Stimulated activated CD4-positive, alpha-beta T cell treated with anti-CD3 and anti-CD28 coated beads, Interleukin-4, amount 100 ng/mL, for 48 hours (primary cell): ENCODE measurements at places on chromosomes 3 and 15.

GRCh38 chr3:65732051-65732935 lies 306.4 kb downstream of the MAGI1 start:
- no peak for DNase-seq

DNA sequence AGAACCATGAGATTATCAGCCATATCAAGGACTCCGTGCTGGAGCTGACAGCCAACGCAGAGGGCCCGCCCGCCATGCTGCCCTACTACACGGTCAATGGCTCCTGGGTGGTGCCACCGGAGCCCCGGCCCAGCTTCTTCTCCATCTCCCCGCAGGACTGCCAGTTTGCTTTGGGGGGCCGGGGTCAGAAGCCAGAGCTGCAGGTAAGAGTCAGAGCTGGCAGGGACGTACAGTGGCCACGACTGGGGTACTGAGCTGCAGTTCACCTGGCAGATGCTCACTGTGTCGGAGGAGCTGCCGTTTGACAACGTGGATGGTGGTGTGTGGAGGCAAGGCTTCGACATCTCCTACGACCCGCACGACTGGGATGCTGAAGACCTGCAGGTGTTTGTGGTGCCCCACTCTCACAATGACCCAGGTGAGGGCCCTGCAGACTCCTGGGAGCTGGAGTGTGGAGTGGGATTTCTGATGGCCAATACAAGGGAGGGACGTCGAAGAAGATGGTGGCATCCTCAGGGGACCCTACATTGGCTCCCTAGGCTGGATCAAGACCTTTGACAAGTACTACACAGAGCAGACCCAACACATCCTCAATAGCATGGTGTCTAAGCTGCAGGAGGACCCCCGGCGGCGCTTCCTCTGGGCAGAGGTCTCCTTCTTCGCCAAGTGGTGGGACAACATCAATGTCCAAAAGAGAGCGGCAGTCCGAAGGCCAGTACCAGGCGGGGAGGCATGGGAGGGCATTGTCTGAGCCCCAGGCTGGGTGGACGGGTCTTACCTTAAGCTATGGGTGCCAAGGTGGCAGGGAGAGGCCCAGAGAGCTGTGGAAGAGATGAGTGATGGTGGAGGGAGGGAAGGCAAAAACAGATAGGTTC lies 2.4 kb downstream of the MAN2A2 start:
- DNase-seq, result no peak

DNA sequence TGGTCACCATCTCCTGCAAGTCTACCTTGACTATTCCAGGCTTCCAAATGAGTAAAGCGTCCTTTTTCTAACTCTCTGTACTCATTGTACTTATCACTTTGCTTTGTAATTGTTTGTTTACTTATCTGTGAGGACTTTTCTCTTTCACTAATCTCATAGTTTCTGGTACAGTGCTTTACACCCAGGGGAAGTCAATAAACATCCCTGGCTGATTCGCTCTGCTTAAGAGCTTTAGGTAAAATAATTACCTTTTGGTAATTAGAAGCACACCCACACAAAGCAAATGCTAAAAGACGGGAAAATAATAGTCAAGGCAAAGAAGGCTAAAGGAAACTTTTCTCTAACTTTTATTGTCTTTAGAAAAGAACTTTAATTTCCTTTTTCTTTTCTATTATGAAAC lies 466.9 kb upstream of the ROBO1 start:
- no peak for DNase-seq

DNA sequence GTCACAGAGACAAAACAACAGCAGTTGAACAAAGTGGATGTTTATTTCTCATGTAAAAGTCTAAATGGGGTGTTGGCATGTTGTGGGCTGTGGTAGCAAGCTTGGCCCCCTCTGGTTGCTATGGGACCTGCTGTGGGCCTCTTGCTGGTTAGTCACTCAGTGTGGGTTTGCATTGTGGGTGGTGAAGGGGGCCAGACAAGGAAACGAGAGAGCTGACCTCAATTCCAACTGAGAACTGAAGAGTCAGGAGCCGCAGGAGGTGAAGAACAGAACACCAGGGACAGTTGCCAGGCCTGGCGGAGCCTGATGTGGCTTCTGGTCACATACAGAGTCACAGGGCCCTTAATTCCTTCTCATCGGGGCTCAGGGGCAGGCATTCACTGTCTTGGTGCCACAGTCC lies 1.9 kb upstream of the ADPGK start:
- no peak for DNase-seq

DNA sequence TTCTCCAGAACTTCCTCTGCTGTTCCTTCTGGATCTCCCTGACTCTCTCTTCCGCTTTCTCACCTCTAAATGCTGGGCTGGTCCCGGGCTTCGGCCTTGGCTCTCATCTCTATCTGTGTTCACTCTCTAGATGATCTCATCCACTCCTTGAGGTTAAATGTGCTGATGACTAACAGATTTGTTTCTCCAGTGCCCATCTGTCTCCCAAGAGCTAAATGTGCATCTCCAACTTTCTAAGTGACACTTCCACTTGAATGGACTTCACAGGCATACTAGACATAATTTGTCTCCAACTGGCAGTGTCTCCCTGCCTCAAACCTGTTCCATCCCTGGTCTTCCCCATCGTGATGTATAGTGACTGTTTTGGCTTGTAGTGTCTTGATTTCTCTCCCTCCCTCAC lies 95.3 kb downstream of the ITPR1 start:
- no peak for DNase-seq

GRCh38 chr3:71579326-71579934 lies 4.1 kb downstream of the FOXP1 start:
- no peak for DNase-seq

- DNase-seq, result no peak
Measured at GRCh38 chr3:45106874-45107273, 39.3 kb downstream of the CDCP1 start.

DNA sequence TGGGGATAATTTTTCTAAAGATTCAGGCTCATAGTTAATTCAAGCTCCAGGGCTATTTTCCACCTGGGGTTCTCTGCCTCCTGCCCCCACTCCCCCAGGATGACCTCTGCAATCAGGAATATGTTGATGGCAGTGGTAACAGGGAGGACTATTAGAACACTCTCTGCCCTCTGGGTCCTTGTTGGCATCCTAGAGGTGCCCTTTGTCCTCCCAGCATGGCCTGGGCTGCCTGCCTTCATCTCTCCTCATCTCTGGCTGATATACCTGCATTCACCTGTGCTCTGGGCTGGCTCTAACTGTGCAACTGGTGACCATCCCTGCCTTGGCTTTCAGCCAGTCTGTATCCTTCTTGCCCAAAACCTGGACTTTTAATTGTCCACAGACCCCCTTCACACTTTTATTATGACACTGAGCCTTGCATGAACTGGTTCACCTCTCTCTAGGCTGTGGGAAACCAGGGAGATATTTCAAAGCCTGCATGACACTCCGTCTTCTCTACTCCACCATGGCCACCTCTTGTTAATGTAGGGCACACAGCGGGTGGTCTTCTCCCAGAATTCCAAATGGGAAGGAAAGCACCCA lies 199.8 kb downstream of the THSD4 start:
- DNase-seq, result no peak

DNA sequence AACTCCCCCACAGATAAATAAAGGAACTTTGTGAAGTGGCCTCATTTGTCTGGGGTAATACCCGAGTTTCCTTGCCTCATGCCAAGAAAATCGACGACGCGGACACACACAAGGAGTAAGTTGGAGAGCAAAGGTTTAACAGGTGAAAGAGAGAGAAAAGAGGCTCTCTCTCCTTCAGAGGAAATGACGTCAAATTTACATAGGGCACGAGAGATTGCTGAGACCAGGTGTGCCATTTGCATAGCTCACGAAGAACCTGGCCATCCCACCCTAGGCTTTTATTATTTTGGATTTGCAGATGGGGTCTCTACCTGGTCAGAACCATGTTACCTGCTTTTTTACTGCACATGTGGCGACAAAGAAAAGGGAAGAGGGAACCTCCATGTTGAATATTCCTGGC lies 49.3 kb upstream of the IGF2BP2 start:
- DNase-seq, result no peak

- DNase-seq, result no peak
Measured at GRCh38 chr3:81483046-81483445, 278.4 kb downstream of the GBE1 start.

DNA sequence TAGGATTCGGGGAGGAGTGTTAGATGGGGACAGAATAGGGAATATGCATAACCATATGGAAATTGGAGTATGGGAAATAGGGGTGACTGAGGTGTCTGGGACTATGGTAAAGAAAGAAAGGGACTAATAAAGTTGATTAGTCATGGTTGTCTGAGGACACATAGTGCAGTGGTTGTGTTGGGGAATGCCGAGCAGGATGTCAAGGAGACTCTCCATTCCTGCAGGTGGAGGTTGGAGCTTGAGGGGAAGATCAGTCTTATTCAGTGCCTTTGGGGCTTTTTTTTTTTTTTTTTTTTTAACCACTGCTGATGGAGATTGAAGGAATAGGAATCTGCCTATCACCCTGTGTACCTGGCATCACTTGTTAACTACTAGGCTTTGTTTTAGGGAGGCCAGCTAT lies 10.8 kb downstream of the NMD3 start:
- no peak for DNase-seq

- no peak for DNase-seq
Measured at GRCh38 chr3:123294296-123294938, 92.7 kb downstream of the SEC22A start.

DNA sequence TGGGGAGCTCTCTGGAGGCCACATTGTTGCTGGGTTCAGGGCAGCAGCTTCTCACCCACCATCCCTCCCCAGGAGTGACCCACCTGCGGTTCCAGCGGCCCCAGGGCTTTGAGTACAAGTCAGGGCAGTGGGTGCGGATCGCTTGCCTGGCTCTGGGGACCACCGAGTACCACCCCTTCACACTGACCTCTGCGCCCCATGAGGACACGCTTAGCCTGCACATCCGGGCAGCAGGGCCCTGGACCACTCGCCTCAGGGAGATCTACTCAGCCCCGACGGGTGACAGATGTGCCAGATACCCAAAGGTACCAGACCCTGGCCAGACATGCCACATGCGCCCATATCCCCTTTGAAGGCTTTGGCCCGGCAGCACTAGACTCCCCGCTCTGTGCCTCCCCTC lies 26.1 kb downstream of the SHF start:
- no peak for DNase-seq

DNA sequence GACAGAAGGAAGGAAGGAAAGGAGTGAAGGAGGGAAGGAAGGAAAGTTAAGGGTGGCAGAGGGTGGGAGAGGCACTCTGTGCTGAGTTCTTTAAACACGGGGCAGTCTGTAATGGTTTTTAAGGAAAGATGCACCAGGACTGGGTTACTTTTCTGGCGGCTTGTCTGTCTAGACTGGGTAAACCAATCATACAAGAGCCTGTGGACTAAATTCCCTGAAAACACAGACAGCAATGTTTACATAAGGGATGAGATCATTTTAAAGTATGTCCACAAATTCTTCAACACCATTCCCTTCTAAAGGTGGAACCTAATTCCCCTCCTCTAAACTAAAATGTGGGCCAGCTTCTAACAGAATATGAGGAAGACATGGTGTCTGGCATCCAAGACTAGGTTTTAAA lies 235.5 kb upstream of the IGF1R start:
- no peak for DNase-seq

- DNase-seq, result no peak
Measured at GRCh38 chr3:172261054-172261453, 187.2 kb downstream of the GHSR start.
